ENCODE measurements at places on chromosomes 13 and 19.

DNA sequence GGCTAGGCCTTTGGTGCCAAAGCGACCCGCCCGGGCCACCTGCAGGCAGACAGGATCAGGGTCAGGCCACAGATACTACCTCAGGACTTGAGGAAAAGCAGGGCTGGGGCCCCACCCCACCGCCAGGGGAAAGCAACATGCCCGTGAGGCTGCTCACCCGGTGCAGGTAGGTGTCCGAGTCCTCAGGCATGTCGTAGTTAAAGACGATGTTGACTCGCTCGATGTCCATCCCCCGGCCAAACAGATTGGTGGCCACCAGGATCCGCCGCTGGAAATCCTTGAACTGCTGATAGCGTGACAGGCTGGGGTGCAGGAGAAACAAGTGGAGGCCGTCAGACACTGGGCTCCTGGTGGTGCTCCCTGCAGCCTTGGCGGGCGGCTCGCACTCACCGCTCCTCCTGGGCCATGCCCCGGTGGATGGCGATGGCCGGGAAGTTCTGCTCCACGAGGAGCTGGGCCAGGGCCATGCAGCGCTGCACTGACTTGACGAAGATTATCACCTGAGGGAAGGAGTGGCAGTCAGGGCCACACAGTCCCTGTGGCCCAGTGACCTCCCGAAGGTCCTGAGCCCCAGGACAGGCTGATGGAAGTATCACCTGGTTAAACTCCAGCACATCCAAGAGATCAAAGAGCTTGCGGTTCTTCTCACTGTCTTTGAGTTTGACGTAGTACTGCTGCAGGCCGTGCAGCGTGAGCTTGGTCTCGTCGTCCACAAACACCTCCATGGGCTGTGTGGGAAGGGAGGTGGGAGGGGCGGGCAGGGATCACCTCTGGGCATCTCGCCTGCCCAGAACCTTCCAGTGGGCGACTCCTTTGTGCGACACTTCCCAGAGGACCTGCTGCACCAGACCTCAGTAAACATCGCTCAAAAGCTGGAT is 9.8 kb downstream of the DDX39A start:
- no peak for DNase-seq

DNA sequence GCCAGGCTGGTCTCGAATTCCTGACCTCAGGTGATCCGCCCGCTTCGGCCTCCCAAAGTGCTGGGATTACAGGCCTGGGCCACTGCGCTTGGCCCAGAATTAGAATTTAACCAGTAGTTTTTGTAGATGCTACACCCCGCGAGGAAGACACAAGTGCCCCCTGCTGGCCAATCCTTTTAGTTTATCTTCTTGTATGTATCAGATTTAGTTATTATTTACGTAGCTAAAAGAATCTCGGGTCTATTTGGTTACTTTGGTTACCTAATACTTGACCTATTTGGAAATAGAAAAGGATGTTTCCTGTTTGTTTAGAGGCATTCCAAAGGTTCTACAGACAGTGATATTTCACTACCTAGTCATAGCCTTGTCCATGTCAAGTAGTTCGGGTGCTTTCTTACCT is 22.0 kb downstream of the MUC16 start:
- no peak for DNase-seq

DNA sequence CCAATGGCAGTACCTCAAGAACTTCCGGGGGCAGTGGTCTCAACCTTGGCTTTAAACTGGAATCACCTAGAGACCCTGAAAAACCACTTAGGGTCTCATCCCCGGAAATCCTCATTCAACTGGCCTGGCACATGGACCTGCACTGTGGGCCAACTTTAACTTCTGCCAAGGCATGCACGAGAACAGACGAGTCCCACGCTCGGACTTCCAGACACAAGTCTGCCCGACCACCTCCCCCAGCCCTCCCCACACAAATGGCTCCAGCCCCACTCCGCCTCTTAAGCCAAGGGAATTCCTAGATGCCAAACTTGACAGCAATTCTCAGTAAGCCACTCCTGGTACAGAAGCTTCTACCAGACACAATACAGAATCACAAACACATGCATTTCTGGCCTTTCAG is 114.0 kb downstream of the STK24 start:
- DNase-seq, result no peak

DNA sequence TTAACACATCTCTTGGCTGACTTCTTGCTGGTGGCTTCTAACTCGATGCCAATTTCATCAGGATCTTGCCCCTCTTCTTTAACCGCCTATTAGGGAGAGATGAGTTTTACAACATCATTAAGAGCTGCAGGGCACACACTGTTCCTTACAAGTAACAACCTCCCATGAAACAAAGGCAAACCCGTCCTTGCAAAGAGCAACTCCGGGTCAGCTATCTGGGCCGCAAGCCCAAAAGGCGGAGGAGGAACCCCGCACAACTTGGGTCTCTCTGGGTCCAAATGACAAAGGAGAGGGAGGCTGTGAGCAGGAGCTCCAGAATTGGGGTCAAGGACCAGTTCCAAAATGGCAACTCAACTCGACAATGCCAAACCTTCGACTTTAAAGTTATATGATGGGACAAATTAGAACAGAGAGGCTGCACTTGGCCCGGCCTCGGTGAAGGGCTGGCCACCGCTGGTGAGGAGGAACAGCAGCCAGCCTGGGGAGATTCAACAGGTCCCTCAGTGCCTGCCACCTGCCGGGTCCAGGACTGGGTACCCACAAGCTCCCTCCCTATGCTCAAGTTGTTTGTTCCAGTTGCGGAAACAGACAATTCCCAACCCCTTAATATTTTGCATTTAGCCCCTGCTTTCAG is 1.1 kb downstream of the SAFB2 start:
- DNase-seq, result no peak

DNA sequence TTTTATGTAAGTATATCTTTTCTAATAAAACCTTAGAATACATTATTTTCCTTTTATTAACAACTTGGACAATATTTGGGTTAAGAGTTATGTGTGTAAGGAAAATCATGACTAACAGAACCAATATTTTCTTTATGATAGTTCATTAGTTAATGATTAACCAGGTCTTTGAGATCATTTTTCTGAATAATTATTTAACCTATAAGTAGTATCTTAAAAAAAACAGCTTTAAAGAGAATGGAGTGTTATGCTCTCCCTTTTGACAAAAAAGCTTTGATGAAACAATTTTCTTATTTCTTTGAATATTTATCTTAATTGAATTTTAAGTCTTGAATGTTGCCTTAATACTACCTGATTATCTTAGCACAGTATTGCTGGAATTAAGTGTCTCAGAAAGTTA is 3.8 kb downstream of the SLAIN1 start:
- no peak for DNase-seq

- no peak for DNase-seq
These were observed 2770.4 kb downstream of the PCDH9 start for GRCh38 chr13:64459778-64460177.

DNA sequence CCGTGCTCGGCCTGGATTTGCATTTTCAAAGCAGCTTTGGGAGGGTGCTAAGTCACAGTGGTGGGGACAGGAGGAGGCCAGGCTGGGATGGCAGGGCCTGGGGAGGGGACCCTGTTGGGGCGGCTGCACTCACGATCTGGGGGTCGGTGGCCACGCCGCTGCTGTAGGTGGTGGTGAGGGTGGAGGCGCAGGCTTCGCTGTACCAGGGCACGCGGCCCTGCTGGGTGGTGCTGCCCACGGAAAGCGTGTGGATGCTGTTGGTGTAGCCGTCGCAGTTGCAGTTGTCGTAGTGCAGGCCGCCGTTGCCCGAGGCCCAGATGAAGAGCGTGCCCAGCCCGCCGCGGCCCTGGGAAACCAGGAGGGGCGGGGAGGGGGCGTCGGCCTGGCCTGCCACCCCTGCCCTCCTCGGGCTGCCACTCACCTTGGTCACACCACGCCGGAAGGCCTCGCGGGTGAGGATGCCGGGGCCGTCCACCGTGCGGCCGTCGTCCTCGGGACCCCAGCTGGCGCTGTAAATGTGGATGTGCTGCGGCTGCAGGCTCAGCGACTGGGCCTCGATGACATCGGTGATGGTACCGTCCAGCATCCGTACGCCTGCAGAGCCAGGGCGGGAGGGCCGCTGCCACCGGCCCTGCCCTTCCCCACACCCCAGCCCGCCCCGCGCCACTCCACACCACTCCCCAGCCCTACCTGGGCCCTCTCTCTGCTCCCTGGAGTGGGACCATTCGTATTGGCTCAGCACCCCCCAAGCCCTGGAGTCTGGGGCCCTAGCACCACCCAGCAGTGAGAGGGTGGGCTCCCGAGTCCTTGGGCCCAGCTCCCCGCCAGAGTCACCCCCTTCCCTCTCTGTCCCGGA is 3.2 kb downstream of the PCSK4 start:
- DNase-seq, result no peak

GRCh38 chr13:46051968-46052318 is 603 bp downstream of the ZC3H13 start:
- no peak for DNase-seq

DNA sequence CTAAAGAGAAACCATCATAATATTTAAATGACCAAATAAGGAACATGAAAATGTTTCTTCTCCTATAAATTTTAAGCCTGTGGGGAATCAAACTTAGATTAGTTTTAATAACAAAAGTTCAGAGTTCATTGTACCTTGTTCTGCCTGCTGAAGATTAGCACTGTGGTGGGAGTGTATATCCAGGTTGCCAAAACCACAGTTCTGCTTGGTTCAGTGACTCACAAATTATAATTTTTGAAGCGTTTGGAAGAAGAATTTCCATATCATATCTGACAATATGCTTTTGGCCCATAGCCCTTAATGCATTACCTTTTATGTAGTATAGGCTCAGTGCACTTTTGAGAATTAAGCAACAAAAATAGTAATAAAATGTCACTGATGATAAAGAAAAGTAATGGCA is 545.2 kb downstream of the GPC6 start:
- no peak for DNase-seq

DNA sequence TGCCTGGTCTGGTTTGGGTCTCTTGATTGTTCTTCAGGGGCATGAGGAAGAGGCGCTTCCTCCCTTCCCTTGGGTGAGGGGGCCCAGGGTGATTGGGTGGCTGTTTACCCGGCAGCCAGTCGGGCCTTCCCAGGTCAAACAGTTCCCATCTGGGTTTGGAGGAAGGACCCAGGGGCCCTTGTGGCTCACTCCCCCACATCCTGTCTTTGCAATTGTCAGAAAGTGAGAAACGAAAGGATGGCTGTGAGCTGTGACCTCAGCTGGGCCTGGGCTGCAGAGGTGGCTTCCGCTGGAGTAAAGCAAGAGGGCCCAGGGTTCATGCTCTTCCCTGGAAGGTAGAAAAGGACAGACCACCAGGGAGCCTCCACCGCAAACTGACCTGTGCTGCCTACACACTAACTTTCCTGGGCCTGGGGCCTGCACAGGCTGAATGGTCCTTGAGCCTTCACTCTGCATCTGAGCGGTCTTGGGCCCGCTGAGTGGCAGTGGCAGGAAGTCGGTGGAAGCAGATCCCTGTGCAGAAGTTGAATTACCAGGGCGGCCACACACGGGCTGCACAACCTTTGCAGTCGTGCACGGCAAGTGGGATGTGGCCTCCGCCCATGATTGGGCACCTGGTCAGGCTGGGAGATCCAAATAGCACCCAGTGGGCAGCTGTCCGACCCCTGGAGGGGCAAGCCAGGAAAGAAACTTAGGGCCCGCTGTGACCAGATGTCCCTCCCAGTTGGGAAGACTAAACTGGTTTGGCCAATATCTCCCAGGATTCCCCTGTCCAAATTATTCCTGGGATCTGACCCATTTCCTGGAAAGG is 5.3 kb upstream of the CD79A start:
- DNase-seq, result no peak

DNA sequence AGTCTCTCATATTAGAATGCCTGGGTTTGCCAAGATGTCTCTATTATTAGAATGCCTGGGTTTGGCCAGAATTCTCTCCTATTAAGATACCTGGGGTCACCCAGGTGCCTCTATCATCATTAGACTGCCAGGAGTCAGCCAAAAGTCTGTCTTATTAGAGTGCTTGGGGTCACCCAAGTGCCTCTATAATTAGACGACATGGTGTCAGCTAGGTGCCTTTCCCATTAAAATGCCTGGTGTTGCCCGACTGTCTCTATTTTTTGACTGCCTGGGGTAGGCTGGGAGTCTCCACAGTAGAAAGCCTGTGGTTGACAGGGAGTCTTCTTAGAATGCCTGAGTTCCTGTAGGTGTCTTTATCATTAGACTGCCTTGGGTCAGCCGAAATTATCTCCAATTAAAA is 1536.6 kb downstream of the UQCRFS1 start:
- no peak for DNase-seq

DNA sequence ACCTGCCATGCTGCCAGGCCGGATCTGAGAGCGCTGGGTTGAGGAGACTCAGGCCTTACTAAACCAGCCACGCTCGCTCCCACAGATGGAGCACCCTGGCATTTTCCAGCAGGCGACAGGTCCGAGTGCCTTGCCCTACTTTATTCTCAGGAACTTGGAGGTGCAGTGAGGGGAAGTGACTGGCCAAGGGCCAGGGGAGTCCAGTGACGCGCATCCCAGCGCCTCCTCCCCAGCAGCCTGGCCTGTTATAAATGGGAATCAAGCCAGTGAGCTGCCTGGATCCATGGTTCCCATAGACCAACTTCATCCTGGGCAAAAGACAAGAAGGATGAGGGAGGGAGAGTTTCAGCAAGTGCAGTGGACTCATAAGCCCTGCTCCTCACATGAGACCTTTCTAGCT is 35.5 kb downstream of the TMED1 start:
- no peak for DNase-seq

GRCh38 chr19:18849838-18850400 is 18.2 kb downstream of the UPF1 start:
- DNase-seq, result no peak

- DNase-seq, result no peak
These were observed 1.7 kb upstream of the PNKP start for GRCh38 chr19:49869009-49869483.

GRCh38 chr13:44989941-44990340 is 603 bp downstream of the GPALPP1 start:
- DNase-seq, result no peak

- DNase-seq, result peak; percentile 67
These were observed 40.0 kb downstream of the ESD start for GRCh38 chr13:46756977-46757376.

DNA sequence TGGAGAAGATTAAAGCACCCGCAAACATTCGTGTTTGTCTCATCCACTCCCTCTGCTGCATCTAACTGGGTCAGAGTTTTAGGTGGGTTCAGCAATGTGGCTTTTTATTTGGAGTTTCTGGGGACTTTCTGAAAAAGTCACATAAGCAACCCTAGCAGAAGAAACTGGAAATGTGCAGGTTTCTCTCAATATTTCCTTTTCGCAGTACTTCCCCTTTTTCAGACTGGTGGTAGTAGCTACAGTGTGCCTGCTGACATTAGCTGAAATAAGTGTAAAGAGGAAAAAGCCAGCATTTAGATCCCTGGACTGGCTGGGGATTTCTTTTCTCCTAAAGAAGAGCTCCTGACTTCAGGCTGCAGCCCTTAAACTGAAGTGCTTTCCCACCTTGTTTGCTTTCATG is 15.9 kb upstream of the OLFM4 start:
- DNase-seq, result no peak

DNA sequence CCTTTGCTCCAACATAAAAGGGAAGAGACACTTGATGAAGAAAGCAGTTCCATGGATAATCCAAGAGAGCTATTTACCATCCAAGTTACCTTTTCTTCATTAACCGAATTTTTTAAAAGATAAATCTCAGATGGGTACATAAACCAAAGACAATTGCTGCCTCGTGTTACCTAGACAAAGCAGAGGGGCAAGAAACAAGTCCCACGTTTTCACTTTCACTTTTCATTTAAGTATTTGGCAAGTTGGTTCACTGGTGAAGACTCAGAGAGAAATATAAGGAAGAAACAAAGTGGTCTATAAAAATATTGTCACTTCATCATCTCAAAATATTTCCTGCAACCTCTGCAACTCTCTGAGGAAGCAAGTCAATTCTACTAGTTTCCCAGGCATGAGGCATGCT is 446.1 kb downstream of the FGF14 start:
- DNase-seq, result no peak
